Stimulated activated CD8-positive, alpha-beta memory T cell treated with anti-CD3 and anti-CD28 coated beads, Interleukin-7, amount 100 ng/mL, for 1 hour (primary cell): ENCODE measurements at places on chromosomes 3 and 15.

DNA sequence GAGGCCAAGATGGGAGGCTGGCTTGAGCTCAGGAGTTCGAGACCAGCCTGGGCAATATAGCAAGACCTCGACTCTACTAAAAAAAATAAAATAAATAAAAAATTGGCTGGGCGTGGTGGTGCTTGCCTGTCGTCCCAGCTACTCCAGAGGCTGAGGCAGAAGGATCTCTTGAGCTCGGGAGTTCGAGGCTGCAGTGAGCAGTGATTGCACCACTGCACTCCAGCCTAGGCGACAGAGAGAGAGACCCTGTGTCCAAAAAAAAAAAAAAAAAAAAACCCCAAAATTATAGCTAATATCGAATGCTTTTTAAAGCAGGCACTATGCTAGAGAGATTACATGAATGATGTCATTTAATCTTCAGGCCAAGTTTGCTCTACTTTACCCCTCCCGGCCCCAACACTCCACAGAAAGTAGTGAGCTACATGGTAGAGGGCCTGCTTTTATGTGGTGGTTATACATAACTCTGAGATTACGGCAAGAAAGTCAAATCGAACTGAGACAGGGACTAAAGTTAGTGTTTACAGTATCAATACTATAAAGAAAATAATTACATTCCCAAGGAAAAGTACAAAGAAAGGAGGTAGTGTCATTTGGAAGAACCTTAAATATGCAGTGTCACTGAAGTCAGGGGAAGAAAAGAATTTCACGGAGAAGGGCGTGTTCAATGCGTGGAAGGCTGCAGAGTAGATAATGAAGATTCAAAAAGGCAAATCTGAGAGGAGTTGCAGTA lies 1.1 kb downstream of the ADPGK start:
- DNase-seq = no peak

DNA sequence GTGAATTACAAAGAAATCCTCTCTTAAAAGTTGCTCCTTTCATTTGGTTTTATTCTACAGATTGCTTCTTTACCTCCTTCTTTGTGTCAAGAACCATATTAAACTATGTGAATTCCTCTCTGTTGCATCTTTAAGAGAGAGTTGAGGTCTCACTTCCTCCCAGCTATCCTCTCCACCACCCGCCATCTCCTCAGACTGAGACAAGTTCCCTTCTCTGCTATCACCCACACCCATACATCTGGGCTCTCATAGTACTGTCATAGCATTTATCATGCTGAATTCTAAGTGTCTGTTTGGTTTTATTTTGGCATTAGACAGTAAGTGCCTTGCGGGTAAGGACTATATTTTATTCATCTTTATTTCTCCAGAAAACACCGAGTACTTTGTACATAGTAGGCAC lies 54.2 kb downstream of the B3GALNT1 start:
- no peak for DNase-seq

GRCh38 chr3:52537726-52538421 lies 1.5 kb downstream of the UQCC5 start:
- DNase-seq = no peak

GRCh38 chr15:101684384-101684783 lies 32.2 kb upstream of the TM2D3 start:
- no peak for DNase-seq

DNA sequence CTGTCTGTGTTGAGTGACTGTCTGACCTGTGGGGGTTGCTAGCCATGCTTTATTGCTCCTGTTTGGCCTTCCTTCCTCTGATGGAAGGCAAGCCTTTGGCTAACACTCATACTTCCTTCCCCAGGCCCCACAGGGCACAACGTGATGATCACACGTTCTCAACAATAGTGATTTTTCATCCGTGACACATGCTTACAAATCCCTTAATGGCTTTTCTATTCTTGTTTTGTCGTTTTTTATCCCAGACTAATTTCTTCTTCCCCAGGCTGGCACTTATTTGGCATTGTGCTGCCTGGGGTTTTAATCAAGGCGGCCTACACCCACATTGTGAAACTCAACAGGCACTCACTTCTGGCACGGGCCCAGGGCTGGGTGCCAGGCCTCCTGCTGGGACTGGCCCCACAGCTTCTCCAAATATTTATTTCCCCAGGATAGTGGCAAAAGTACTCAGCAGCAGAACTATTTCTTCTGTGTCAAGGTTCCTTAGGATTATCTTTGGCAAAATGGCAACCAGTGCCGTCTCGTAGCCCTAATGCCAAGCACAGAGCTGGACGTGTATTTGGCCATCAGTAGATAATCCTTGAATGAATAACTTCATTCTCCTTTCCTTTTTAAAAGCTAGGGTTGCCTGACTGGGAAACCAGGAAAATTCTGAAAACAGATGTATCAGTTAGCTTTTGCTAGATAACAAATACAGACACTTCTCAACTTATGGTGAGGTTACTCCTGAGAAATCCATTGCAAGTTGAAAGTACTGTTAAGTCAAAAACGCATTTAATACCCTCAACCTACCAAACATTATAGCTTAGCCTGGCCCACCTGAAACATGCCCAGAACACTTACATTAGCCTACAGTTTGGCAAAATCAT lies 30.6 kb downstream of the CMTM7 start:
- no peak for DNase-seq

- no peak for DNase-seq
These were observed 121.8 kb downstream of the ADAM10 start for GRCh38 chr15:58627701-58628100.

DNA sequence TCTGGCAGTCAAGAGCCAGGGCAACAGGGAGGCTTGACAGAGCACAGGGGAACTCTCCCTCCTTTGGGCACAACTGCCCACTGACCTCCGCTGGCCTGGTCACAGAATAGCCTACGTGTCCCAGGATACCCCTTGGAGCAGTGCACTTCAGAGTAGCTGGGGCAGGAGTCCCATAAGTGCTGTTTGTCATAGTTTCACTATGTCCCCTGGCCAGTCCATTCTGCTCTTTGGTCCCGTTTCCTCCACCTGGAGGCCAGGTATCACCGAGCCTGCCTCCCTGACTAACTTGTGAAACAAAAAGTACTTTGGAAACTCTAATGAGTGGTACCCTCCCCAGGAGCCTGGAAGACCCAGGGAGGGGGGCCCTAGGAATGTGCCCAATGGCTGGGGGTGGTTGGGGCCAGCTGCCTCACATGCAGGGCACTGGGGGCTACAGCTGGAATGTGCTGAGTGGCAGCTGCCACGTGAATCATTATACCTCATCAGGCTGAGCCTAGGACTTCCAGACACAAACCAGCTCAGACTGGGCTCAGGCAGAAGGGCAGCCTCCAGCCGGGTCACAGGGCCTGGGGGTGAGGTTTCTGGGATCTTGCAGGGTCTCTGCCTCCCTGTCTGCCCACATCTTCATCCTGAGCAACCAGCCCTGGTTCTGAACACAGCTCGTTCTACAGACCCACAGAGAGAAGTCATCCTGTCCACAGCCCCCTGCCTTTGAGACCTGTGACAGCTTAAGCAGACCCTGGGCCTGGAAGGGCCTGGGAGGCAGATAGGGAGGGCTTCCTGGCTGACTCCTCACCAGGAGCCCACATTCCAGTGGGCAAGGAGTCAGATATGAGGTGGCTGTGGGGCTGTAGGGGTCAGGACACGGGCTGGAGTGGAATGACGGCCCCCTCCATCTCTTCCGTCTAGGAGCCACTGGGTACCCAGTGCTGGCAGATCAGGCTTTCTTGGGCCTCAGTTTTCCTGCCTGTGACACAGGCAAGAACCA lies 914 bp upstream of the PTH1R start:
- no peak for DNase-seq

- no peak for DNase-seq
These were observed 100.0 kb downstream of the HHLA2 start for GRCh38 chr3:108396336-108396735.

DNA sequence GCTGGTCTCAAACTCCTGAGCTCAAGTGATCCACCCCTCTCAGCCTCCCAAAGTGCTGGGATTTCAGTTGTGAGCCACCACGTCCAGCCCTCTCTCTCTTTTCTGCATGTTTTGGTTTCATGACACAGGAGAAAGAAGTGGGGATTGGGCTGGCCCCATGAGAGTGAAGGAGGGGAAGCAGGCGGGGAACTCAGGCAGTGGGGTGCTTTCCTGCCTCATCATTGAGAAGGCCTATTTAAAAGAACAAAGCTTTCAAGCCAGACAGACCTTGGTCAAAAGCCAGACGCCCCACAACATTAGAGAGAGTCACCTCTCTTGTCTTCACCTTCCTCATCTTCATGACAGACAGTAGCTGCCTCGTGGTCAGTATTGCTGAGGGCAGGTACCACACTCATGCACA lies 15.9 kb downstream of the PSTPIP1 start:
- DNase-seq = no peak

DNA sequence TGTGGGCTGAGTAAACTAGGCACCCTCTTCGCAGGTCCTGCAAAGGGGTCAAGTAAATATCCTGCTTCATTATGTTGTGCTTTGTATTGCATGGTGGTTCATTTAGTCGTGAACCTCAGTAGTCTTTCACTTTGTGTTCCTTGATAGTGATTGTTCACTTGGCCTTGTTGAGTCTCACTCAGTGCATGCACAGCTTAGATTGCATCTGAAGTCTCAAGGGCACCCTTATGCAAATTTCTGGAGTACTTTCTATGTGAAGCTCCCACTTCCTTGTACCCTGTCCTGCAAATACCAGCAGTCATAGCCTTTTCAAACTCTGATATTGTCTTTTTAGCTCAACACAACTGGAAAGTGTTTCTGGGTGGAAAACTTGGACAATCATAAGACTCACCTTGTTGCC lies 519.2 kb downstream of the NAALADL2 start:
- DNase-seq = no peak

GRCh38 chr3:70959506-70960291 lies 623.8 kb downstream of the FOXP1 start:
- no peak for DNase-seq

DNA sequence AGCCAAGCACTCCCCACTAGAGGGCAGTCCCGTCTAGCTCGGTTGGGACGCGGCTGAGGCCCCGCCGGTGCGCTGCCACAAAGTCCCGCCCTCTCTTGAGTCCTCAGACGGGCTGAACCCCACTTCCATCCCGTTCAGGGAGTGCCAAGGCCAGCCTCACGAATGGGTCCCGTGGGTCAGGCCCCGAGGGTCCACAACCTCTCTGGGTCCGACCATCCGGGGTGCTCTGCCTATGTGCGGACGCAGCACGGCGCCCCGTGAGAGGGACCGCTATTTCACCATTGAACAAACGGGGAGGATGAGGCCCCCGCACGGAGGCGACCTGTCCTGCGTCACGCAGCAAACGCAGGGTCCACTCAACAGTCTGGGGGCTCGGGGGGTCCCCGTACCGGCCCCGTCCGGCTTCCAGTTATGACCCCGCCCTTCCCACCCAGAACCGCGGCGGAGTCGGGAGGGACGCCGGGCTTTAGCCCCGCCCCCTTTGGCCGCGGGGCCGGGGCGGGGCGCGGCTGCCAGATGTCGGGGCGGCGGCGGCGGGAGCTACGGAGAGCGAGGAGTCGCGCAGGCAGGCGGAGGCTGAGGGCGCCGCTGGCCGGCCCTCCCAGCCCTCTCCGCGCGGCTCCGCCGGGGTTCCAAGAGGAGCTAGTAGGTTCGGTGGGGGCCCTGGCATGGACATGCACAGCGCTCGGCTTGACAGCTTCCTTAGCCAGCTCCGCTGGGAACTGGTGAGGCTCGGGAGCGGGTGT lies at the start of gene INKA1:
Gene INKA1, plus strand, starts transcription at position 543 of the 746 bp plus-strand sequence. Its CDS starts 132 bp downstream, at position 675.
- peak; percentile 79 for DNase-seq

DNA sequence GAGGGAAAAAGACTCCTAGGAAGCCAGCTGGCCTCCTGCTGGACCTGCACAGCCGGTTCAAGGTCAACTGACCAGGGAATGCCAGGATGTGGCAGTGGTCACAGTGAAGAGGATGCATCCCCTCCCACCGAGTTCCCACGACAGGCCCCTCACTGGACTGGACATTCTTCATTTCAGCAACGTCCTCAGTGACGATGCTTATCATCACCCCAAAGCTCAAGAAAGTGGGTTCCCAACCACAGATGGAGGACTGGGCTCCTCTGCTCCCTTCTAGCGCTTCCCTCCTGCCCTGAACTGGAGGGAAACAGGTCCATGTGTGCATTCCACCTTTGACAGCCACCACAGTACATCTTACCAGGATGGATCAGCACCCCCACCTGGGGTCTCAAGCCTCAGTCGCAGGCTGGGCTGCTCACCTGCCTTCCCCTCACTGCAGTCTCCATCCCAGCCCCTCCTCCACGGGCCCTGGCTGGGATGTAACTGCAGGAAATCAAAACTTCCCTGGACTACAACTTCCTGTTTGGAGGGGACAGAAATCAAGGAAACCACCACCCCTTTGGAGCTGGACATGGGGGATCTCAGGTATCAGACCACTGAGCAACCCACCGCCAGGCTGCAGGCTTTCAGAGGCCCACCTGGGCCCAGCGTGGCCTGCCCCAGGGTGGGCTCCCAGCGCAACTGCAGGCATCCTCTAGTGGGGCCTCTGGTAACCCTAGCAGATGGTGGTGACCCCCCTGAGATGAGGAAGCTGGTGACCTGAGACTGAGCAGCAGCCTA lies 7.3 kb downstream of the CALML4 start:
- DNase-seq = no peak

GRCh38 chr3:14631687-14632441 lies 19.7 kb upstream of the CCDC174 start:
- no peak for DNase-seq

- no peak for DNase-seq
These were observed 377.2 kb upstream of the CFAP20DC start for GRCh38 chr3:59426821-59427565.

- DNase-seq = no peak
These were observed 94.0 kb upstream of the MEX3B start for GRCh38 chr15:82139823-82140268.

GRCh38 chr15:41870689-41871081 lies 23.2 kb downstream of the SPTBN5 start:
- peak; percentile 7 for DNase-seq

DNA sequence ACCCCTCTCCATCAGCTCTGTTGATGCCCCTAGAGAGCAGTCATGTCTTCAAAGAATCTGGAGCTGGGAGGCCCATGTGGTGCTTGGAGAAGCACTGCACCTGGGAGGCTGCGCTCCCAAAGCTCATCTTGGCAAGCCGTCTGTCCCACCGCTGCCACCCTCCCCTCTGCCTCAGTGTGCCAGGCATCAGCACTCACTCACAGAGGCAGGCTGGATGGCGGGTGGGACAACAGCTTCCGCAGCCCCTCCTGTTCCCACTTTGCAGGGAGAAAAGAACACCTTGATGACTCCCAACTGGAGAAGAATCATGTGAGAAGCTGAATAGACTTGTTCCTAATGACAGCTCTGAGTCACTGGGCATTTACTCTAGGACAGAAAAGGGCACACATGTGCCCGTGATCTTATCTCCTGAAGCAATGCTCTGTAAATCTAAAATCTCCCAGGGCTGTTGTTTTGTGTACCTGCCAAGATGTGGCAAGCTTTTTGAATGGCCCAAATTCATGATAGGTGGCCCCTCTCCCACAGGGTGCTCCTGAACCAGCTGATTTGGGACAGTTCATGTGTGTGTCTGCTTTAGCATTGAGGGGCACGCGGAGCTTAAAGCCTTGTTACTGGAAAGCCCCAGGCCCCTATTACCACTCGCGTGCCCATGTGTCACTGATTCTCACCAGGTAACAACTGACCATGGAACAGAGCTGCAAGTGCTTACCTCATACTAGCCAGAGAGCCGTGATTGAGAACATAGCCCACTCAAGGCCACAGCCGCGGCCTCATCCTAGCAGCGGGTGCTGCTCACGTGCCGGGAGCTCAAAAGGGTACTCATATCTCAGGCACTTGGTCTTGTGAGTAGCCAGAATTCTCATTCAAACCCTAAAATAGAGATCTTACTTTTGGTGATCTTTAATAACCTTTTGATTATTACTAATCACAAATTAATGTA lies 104.4 kb downstream of the DNAJB8 start:
- DNase-seq = no peak
